ENCODE measurements at places on chromosomes 7 and 10. TPM values are rescaled to one million over a fixed set of nuclear protein-coding genes. Genes with fewer than 3 reads are reported as not detected.
A peak's percentile ranks its signal among the peaks of the same experiment; 100 is the strongest.

DNA sequence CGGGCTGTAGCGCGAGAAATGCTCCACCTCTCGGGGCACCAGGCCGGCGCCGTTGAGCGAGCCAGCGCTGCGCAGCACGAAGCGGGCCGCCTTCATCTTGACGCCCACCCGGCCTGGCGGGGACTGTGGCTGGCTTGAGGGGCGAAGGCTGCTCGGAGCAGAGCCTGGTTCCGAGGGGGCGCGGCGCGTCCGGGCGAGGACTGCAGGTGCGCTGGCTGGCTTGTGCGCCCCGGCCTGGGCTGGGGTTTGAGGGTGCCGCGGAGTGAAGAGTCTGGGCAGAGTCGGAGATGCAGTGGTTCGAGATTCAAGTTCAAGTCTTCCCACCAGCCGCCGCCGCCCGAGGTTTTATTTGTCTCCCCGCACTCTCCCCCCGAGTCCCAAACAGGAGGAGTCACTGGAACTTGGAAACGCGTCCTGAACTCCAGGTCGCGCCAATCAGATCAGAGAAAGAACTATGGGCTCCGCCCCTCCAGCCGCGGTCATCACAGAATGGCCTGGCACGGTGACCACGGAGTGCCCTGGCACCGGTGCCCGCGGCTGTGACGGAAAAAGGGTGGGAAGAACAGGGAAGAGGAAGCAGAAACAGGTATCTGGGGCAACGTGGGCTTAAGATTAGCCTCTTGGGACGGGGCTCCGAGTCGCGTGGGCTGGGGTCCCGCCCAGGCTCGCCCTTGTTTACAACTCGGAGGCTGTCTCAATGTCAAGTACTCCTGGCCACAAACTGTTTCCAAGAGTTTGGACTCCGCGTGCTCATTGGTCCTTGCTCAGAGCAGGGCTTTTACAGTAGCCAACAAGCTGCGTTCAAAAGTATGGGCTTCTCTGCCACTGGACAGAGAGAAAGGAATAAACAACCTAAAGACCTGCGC, at the start of gene PDK4:
PDK4 (minus strand) TSS at position 319 of the 866 bp plus-strand sequence; CDS start at position 96, 223 bp downstream.
- peak; percentile 98 for DNase-seq

DNA sequence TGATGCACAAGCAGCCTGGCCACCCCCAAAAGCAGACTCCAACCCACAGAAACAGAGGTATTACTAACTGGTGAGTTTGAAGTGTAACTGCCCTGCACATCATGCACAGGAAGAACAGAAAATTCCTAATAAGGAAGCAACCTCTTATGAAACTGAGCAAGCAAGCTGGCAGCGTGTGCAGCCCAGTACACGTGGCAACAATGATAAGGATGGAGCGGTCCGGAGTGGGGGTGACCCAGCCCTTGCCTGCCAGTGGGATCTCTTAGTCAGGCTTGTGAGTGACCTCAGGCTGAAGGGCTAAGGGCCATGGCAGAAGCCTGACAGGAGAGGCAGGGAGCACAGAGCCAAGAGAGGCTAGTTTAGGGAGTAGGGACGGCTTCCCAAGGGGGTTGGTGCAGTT, 22.1 kb upstream of the AOAH start:
- no peak for DNase-seq

The CTAGE4 gene
- 7.2 TPM for total RNA-seq

The RGS10 gene
- 165 TPM for total RNA-seq

Data from uterus (tissue), 4 donors.